ENCODE measurements at places on chromosomes 13 and 19.

GRCh38 chr13:94598281-94598680, 2.3 kb upstream of the TGDS start:
- DNase-seq = no peak

DNA sequence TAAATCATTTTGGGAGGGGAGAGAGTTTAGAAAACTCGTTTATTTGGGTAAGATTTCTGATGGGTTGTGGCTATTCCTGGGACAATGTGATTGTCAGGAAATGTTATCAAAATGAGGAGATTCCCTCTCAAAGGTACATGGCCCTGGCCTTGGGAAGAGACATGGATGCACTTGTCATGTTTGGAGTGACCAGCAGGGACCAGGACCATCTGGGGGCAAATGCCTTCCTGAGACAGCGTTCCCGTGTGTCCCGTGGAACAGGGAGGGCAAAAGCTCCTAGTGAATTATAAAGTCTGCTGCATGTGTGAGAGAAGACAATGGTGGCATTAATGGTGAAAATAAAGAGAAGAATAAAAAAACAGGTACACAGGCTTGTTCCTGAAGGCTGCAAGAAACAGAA, 317.3 kb downstream of the ZNF536 start:
- DNase-seq = no peak

DNA sequence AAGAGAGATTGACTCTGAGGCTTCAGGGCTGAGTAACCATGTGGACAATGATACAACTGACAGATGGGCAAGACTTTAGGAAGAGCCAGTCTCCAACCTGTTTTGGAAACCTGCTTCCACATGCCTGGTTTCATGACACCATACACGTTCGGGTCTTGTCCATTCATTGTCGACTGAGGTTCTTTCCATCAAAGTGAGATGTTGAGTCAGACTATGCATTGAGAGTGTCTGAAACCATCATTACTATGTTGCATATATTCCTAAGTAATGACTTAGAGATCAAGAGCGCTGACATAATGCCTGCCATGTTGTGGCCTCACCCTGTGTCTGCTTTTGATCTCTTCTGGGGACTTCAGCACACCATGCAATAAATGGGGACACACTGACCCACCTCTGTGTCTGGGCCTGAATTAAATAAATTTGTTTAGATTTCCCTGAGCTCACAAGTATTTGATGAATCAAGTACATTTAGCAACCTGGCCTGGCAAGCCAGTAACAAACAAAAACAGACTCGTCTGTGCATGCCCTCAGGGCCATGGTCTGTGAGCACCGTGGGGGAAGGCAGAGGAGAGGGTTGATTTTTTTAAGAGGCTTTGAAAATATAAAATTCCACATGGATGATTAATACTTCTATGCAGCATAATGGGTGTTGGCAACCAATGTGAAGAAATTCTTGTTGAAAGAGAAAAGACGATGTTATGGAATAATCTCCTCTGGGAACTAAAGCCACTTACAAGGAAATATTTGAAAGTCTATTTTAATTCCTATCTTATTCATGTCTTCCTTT, 49.9 kb upstream of the UBAC2 start:
- no peak for DNase-seq

- DNase-seq = peak; percentile 94
Observed at GRCh38 chr13:107867701-107868661, 347.4 kb downstream of the LIG4 start.

DNA sequence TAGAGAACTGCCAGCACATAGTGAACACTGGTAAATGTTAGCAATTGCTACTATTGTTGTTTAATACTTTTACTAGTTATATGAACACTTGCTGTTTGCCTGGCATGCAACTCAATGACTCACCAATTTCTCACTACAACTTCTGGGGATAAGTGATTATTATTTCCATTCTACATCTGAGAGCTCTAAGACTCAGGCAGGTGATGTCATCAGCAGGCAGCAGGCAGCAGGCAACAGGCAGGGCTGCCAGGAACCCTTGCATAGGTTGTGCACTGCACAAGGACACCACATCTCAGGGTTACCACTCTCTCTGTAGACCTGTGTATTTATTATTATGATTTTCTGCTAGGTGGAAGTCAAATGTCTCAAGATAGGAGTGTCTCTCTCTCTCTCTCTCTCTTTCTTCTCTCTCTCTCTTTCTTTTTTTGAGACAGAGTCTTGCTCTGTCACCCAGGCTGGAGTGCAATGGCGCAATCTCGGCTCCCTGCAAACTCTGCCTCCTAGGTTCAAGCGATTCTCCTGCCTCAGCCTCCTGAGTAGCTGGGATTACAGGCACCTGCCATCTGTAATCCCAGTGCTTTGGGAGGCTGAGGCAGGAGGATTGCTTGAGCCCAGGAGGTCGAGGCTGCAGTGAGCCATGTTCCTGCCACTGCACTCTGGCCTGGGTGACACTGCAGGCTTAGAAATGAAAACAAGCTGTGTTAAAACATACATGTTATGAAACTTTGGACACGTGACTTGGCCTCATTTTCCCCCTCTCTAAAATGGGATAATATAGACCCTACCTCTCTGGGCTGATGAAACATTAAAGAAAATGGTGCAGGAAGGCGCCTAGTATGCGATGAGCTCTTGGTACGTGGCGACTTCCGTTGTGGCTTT, 22.7 kb downstream of the HPN start:
- no peak for DNase-seq

DNA sequence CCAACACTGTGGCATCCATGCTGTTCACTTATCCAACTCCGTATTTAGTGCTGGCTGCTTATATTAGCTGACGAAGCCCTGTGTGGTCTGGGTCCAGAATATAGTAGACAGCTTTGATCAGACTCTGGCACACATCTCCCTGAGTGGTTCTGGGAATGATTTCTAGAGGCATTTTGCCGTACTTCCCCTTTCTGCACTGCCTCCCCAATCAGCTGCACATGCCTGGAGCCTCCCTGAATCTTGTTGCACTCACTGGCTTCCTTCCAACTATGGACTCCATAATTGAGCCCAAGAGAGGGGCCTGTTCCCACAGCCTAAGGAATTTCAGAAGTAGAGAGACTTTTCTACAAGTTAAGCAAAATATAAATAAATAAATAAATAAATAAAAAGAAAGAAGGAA, 30.4 kb upstream of the PCDH8 start:
- DNase-seq = no peak

DNA sequence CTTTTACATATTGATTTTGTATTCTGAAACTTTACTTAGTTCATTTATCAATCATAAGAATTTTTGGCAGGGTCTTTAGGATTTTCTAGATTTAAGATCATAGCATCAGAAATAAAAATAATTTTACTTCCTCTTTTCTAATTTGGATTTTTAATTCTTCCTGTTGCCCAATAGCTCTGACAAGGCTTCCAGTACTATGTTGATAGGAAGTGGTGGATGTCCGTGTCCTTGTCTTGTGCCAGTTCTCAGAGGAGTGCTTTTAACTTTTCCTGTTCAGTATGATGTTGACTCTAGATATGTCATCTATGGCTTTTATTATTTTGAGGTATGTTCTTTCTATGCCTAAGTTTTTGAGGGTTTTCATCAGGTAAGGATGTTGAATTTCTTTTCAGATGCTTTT, 7.7 kb upstream of the KIR2DL4 start:
- DNase-seq = no peak

- no peak for DNase-seq
Observed at GRCh38 chr13:37349916-37350315, 244.5 kb upstream of the CSNK1A1L start.

- DNase-seq = no peak
Observed at GRCh38 chr13:77853703-77854102, 64.9 kb downstream of the EDNRB start.

- DNase-seq = no peak
Observed at GRCh38 chr19:54160182-54160811, 776 bp upstream of the LENG1 start.
